Fibroblast of upper back skin (primary cell): ENCODE measurements at places on chromosomes 4 and X.

GRCh38 chrX:40145001-40145922 lies 47.5 kb upstream of the BCOR start:
- DNase-seq, result peak; percentile 41

DNA sequence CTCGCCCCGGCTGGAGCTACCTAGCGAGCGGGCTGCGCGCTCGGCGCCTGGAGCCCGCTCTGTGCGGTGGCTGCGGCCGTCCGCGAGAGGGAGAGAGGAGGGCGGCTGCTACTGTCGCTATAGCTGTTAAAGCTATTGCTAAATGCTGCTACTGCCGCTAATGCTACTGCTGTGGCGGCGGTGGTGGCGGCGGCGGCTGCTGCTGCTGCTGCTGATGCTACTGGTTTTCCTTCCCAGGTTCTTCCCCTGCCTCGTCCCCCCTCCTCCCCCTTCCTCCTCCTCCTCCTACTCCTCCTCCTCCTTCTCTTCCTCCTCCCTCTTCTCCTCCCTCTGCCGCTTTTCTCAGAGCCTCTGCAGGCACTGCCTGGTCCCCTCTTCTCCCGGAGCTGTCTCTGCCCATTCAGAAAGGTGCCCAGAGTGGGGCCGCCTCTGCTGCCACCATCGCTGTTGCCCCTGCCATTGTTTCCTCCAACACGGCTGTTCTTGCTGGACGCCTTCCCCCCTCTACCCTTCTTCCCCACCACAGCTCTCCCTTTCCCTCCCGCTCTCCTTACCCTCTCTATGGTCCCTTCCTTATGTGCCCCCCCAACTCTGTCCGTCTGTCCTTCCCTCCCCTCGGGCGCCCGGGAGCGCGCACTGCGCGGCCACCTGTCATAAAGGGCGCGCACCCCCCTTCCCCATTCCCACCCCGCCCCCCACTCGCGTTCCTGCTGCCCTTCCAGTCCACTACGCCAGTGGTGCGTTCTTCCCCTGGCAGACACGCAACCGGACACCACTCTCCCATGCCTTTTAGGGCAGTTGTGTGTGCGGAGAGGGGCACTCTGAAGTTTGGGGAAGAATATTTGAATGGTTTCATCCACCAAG lies at the start of gene NEXMIF:
TSS of gene NEXMIF (minus strand) at position 228 of the 864 bp plus-strand sequence.
- DNase-seq, result peak; percentile 2

DNA sequence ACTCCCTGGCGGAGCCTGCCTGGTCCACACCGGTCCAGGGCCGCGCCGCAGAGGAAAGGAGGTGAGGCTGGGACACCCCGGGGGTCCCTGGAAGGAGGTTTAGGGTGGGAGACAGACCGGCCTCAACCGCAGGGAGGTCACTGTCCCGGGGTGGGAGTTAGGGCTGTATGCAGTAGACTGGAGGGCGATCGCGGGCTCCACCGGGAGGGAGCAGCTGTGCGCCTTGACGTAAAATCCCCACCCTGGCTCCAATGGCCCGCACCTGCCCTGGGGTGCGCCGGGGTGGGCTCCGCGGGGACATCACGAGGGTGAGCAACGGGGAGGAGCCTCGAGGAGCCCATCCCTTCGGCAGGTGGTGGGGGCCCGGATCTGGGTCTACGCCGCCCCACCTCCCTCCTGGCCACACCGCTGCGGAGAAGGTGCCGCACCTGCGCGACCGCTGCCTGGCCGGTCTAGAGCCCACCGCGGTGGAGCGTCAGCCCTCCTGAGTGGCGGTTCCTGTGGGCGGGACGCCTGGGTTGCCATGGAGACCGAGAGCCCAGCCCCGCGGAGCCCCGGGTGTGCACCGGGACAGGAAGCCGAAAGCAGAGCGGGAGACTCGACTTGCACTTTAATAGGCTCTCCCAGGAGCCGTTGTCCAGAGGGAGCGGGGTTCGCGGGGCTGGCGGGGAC lies 105.1 kb downstream of the ADRA2C start:
- no peak for DNase-seq

GRCh38 chr4:189279188-189279587 lies 661.5 kb upstream of the FRG1 start:
- peak; percentile 69 for DNase-seq

- no peak for DNase-seq
These were observed 15.1 kb downstream of the PALLD start for GRCh38 chr4:168511780-168512489.

GRCh38 chr4:78939667-78940008 lies 400 bp upstream of the PAQR3 start:
- no peak for DNase-seq

DNA sequence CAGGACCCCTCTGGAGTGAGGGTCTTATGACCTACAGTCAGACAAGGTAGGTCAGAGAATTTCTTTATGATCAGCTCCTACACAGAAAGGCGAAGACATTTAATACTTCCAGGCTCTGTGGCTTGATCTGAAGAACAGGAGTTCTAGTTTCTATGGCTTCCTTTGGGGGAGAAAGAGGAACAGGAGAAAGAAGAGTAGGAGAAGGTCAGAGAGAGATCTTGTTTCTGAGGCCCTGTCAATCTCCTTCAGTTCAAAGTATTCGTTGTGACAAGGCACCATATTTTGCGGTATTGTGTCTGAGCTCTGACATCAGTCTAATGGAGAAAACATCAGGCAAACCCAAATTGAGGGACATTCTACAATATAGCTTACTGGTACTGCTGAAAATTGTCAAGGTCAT lies 16.7 kb downstream of the TMSB4X start:
- DNase-seq, result no peak

GRCh38 chr4:173490256-173490655 lies 39.8 kb downstream of the HAND2 start:
- no peak for DNase-seq

DNA sequence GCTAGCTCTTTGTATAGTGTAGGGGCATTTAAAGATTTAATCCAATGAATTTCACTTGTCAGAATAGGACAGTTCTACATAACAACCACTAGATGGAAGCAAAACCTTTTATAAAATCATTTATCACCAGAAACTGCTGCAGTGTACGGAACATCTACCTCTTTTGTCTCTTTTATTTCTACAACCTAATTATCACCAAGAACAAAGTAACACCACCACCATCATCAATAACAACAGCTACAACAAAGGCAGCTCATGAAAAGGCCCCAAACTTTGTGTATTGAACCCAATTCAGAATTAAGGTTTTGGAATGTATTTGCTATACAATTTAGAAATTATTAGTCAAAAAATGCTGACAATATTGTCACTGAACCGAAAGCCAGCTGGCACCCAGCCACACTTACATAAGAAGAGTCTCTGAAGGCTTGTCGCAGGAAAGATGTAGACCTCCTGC lies 260.9 kb upstream of the RPS6KA3 start:
- DNase-seq, result no peak

GRCh38 chrX:16436348-16437188 lies 213.4 kb upstream of the S100G start:
- peak; percentile 79 for DNase-seq

- no peak for DNase-seq
These were observed 76.5 kb upstream of the LSM6 start for GRCh38 chr4:146098978-146099377.

DNA sequence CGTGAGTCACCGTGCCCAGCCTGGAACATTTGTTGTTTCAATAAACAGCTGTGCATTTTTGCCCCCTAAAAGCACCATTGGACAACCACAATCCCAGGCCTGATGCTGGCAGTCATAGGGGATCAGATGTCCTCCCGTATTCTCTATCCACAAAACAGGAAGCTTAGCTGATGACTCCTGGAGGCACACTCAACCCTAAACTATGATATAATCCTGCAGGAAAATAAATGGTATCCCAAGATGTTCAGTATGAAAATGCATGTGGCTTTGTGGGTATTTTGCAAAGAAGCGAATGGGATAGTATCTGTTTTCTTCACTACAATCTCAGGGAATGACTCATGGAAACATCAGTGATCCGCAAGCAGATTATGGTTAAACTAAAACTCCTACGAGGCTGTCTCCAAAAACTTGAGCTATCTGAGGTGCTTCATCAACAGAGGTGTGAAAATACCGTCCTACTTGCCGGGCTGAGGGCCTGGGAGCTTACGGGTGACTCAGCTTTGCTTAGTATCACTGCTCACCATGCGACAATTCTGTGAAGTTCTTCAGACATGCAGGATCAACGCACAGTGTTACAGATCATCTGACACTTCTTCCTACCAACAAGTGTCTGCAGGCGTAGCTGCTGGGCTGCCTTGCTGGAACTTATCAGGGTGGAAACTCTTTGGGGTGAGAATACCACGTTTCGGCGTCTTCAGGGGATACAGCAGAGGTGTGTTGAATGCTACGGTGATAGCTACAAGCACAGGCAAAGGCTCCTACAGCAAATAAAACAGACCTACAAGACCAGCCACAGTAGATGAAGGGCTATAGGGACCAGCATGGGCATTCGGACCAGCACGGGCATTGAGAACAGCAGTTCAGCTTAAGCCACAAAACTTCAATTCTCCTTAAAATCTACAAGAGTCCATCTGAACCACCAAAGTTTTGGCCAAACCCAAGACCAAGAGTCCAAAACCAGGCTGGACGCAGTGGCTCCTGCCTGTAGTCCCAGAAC lies 148.5 kb downstream of the DHRSX start:
- peak; percentile 97 for DNase-seq
